Left ventricle myocardium inferior (tissue), 1 donor: ENCODE measurements at places on chromosomes 12 and 14. TPM values are rescaled to one million over a fixed set of nuclear protein-coding genes. Genes with fewer than 3 reads are reported as not detected.

TMEM63C gene
- total RNA-seq = 0.63 TPM

FAM222A gene
- 20.0 TPM for total RNA-seq

NKX2-8 gene
- not detected for total RNA-seq

- H3K27me3 ChIP-seq = no peaks in the 10 kb centered on the region
- H3K27ac ChIP-seq = no peak overlapping the region
- H3K4me3 ChIP-seq = no peak overlapping the region
- H3K36me3 ChIP-seq = no peaks in the 10 kb centered on the region
Measured at GRCh38 chr14:75857199-75857598, 124.6 kb downstream of the TGFB3 start.

- H3K27ac ChIP-seq = no peak overlapping the region
- H3K4me3 ChIP-seq = no peak overlapping the region
- H3K4me1 ChIP-seq = peaks cover 12% of the 10 kb centered on the region
- no peaks in the 10 kb centered on the region for H3K36me3 ChIP-seq
- peaks cover 40% of the 10 kb centered on the region for H3K27me3 ChIP-seq
Measured at GRCh38 chr14:104509673-104510072, 69.9 kb upstream of the C14orf180 start.

GRCh38 chr12:57085999-57086492, 2.9 kb upstream of the NAB2 start:
- peaks cover 49% of the 10 kb centered on the region for H3K4me1 ChIP-seq
- peaks cover 3% of the 10 kb centered on the region for H3K36me3 ChIP-seq
- DNase-seq = no peak
- peak overlapping the region; percentile 95 for H3K4me3 ChIP-seq
- H3K27ac ChIP-seq = peak overlapping the region; percentile 100
- H3K27me3 ChIP-seq = no peaks in the 10 kb centered on the region

GRCh38 chr12:106753526-106753925, 21.0 kb upstream of the RIC8B start:
- H3K27me3 ChIP-seq = no peaks in the 10 kb centered on the region
- no peak for DNase-seq
- no peak overlapping the region for H3K4me3 ChIP-seq
- H3K27ac ChIP-seq = no peak overlapping the region
